Stimulated activated CD8-positive, alpha-beta memory T cell treated with anti-CD3 and anti-CD28 coated beads, Interleukin-4, amount 100 ng/mL, for 4 hours (primary cell): ENCODE measurements at places on chromosomes 2 and 18.
A peak's percentile ranks its signal among the peaks of the same experiment; 100 is the strongest.

GRCh38 chr2:69493268-69493667 lies 56.0 kb upstream of the NFU1 start:
- DNase-seq, result no peak

DNA sequence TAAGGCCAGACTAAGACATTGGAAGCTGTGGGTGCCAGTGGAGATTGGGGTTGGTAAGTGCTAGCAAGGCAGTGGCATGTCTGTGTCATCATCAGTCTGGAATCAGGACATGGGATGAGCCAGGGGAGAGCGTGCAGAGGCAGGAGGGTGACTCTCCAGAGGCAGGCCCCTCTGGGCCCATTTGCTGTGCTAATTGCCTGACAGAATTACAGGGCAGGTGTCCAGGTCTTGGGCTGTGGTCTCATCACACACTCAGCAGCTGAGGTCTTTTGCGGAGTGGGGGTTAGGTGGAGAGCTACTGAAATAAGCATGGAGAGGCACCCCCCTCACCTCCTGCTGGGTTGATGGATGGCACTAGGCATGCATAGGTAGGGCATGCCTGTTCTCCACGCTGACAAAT lies 57.4 kb downstream of the CELF4 start:
- no peak for DNase-seq

DNA sequence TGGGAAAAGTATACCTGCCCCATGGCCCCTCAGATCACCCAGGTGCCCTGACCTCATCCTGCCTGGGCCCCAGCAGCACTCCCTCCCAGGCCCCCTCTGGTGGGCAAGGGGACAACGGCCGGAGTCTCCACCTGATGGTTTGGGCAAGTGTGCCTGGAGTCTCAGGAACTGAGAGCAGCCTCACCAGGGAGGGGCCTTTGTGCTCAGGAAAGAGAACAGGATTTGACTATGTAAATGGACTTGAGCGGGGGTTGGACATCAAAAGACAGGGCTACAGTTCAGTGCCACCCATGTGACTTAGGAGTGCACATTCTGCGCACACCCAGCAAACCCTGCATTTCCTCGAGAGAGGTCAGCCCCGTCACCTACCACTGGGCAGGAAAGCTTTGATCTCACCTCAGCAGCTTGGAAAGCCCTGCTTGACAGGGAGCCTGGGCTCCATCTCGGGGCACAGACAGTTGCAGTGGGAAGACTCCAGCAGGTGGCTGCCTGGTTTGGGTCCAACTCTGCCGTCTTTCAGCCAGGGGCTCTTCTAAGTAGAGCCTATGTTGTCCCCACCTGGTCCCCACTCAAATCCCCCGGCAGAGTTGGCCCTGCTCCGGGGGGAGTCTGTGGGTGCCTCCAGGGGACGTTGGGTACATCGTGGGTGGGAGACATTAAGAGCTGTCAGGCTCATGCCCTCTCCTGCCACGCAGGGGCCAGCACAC lies 3.3 kb downstream of the INPP5D start:
- no peak for DNase-seq

GRCh38 chr2:241637795-241638660 lies 535 bp downstream of the ATG4B start:
- peak; percentile 5 for DNase-seq

- DNase-seq, result no peak
Observed at GRCh38 chr18:69705987-69706386, 241.7 kb downstream of the CD226 start.

GRCh38 chr2:179518830-179519229 lies 254.2 kb upstream of the SESTD1 start:
- no peak for DNase-seq

GRCh38 chr2:193253014-193253530 lies 1058.3 kb upstream of the TMEFF2 start:
- no peak for DNase-seq

DNA sequence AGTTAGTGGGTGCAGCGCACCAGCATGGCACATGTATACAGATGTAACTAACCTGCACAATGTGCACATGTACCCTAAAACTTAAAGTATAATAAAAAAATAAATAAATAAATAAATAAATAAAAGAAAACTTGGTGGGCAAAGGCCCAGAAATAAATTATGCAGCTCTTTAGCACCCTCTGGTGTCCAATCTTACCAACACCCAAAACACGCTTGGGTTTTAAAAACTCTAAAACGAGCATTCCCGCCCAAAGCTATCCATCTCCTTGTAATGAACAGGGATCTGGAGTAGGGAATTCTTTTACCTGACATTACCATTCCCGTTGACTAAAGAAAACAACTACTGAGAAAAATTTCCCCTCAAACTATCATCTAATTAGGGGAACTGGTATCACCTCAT lies 2005.9 kb upstream of the CELF4 start:
- DNase-seq, result no peak

- no peak for DNase-seq
Observed at GRCh38 chr2:71220743-71221142, 6.2 kb downstream of the PAIP2B start.

DNA sequence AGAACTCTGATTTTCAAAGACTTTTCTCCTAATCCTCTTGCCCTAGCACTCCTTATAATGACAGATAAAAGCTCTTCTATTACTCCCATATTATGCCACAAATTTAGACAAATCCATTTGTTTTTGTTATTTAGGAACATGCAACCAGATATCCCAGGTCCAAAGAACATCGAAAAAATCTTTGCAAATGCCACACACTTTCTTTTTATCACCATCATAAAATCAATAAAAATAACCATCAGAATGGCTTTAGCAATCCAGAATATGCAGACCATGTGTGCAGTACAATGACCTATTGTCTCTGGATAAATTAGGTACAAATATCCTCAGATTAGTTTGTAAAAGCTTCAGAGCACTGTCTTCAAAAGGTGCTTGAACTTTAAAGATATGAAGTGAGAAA lies 376.2 kb upstream of the TCF4 start:
- DNase-seq, result no peak

- DNase-seq, result no peak
Observed at GRCh38 chr18:43772907-43773306, 495.6 kb upstream of the SYT4 start.

GRCh38 chr2:182420669-182421068 lies 6.2 kb downstream of the PDE1A start:
- DNase-seq, result no peak

DNA sequence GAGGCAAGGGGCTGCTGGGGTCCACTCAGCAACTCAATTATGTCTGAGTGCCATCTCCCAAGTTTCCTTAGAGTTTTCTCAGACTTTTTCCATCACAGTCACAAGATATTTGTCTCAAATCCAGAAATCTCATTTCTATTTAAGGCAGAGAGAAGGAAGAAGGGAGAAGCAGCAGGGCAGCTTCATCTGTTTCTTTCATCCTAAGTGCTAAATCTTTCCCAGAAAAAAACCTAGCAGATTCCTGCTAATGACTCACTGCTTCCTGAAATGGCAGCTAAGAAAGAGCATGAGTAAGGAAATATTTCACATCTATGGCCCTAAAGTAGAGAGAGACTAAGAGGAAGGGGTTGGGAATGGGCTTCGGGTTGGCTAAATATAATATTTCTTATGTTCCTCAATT lies 88.0 kb downstream of the KYNU start:
- no peak for DNase-seq

- DNase-seq, result peak; percentile 2
Observed at GRCh38 chr2:74146929-74147726, 584 bp downstream of the BOLA3 start.

GRCh38 chr2:172639823-172640222 lies 83.9 kb downstream of the PDK1 start:
- DNase-seq, result no peak

GRCh38 chr2:126623000-126623399 lies 33.0 kb upstream of the GYPC start:
- DNase-seq, result no peak

GRCh38 chr18:79585395-79586370 lies 93.9 kb upstream of the CTDP1 start:
- no peak for DNase-seq

DNA sequence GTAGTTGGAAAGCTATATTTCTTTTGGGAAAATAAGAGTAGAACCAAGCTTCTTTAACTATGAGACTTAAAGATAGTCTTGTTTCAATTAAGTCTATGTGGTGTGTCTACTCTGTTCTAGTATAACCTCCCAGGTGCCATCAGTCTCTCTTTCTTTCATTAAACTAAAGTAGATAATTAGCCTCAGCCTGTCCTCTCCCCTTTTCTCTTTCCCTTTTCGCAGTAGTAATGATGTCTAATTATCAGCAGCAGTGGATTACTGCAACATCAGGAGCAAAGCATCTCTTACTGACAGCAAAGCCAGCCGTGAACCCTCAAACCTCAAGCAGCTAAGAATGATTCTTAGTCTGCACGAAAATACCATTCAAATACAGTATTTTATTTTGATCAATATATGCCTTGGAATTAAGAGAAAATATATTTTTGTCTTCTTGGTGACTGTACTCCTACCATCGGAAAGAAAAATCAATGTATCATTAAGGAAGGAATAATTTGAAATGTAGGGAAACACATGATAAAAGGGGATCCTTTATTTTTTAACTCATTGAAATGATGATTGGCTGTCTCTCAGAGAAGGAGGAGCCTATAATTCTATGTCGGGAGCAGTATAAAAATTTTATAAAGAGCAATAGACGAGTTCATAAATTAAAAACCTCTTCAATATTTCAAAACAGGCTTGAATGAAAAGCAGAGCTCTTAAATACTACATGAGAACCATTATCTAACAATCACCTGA lies 4.5 kb downstream of the NOL4 start:
- DNase-seq, result no peak

GRCh38 chr2:45014016-45014702 lies 4.9 kb upstream of the SIX2 start:
- DNase-seq, result no peak

GRCh38 chr2:10234409-10235094 lies 68.2 kb upstream of the HPCAL1 start:
- DNase-seq, result no peak

- no peak for DNase-seq
Observed at GRCh38 chr18:41529093-41529492, 425.9 kb upstream of the PIK3C3 start.

DNA sequence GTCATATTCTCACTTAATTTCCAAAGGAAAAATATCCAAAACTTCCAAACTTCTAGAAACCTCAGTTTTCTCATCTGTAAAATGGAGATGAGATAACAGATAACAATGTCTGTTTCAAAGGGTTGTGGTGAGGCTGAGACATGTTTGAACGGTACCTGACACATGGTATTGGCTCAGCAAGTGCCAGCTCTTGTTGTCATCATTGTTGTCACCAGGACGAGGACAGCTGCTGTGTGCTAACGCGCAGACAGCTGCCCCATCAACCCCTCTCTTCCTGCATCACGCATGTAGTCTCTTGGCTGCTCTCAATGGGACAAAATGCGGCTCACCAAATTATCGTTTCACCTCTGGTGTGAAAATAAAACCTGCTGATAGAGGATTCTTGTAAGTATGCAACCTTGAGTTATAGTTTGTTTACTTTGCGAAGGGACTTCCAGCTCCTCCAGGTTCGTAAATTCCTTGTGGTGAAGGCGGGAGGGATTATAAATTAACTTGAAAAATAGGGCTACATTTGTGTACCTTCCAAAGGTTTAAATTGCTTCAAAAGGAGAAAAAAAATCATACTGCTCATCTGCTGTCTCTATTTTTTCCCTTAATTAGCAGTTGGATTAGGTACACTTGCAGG lies 605.4 kb downstream of the BCL11A start:
- DNase-seq, result no peak

DNA sequence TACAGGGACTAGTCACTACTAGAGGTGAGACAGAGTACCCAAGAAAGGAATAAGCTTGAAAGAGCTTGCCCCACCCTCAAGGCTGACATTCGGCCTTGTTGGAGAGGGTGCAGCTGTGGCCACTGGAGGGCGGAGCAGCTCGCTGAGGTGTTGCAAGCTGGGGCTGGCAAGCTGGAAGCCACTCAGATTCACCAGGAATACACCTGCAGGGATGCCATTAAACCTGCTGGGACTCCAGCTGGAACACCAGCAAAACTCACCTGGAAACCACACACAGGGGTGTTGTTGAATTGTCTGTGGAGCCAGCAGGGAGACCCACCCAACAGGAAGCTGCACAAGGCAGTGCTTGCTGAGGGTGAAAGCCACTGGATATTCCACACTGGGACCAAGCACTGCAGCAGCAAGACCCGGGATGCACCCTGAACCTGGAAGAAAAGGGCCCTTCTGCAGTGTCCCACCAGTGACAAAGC lies 26.1 kb downstream of the KCTD18 start:
- DNase-seq, result no peak

DNA sequence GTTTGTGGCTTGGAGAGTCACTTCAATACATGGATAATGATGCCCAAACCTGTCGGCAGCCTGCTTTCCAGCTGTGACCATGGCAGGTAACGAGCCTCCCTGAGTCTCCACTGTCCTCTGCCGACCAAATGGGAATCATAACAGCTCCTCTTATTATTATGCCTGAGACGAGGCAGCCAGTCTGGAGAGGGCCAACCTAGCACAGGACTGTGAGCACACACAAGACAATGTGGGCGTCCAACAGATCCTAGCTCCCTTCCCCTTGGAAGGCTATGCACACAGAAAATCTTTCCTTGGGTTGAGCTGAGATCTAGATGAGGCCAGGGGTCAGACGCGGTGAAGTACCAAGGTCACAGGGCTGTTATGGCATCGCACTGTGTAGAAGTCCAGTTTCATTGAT lies 890 bp upstream of the SLC4A3 start:
- no peak for DNase-seq

DNA sequence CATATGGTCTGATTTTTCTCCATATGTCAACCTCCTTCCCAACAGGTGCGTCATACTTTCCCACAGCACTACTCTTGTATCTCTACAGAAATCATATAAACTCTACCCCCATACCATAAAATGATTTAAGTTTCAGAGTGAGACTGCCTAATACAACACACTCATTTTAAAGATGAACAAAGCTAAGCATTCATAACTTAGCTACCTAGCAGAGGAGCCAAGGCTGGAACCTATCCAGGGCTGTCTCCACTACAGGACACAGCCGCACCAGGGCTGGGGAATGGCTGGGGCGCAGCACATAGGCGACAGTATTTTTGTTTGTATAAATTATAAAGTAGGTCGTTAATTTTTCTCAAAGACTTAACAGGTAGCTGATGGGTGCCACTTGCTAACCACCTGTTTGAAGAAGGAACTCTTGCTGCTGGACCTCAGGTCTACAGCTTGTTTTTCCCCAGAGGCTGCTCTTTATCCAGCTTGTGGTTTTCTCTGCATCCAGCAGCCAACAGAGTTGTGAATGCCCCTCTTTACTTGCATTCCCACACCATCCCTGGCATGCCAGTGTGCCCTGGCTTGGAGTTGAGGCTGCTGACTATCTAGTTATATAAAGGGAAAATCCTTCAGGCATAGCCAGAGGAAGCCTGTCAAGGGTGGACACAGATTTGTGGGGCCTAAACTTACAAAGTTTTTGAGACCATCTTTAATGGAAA lies 62.0 kb downstream of the HNRNPLL start:
- no peak for DNase-seq

DNA sequence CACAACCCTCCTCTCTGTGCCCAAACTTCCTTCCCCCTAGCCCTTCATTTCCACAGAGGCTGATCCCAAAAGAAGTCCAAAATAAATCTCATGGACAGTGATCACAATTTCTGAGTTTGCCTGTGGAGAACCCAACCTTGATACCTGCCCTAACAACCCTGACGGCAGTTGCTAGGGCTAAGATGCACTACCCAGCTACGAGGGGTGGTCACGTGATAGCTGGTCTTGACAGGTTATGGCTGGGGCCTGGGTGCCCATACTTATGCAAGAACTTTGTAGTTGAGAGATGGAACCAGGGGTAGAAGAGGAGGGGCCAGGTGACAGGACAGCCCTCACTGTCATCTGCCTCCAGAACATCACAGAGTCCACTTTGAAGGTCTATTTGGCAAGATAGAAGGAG lies 147.9 kb downstream of the AKAIN1 start:
- no peak for DNase-seq
